SK-MEL-5 (cell line): ENCODE measurements at places on chromosomes 1 and 21.

DNA sequence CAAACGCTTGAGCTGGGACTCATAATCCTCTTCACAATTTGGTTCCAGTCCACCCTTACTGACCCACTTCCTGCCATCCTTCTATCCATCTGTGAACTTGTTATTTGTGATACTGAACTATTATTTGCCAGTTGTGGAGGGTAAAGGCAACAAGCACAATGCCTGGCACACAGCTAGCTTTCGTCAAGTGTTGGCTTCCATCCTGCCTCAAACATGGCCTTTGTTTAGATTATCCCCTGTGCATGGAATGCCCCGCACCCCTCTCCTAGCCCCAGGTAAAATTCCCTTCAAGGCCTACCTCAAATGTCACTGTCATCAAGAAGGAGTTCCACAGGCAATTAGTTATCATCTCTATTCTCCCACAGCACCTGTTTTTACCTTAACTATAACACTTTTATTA is 11.4 kb upstream of the CDCA8 start:
- no peak for DNase-seq

- no peak for DNase-seq
Measured at GRCh38 chr1:7385471-7386225, 385.4 kb upstream of the VAMP3 start.

- peak; percentile 44 for DNase-seq
Measured at GRCh38 chr1:85605484-85606413, 25.2 kb downstream of the CCN1 start.

- no peak for DNase-seq
Measured at GRCh38 chr21:36034211-36034913, 26.0 kb downstream of the SETD4 start.

GRCh38 chr1:187961895-187962294 is 1133.1 kb downstream of the PLA2G4A start:
- DNase-seq: no peak

GRCh38 chr1:110963691-110964454 is at the start of gene LRIF1:
LRIF1 (minus strand) TSS chr1:110963922; CDS start chr1:110963688, 234 bp downstream.
- peak; percentile 99 for DNase-seq

GRCh38 chr21:37207441-37208009 is 59.6 kb downstream of the VPS26C start:
- DNase-seq: peak; percentile 81

GRCh38 chr1:15160626-15161025 is 7.1 kb downstream of the TMEM51 start:
- DNase-seq: no peak

DNA sequence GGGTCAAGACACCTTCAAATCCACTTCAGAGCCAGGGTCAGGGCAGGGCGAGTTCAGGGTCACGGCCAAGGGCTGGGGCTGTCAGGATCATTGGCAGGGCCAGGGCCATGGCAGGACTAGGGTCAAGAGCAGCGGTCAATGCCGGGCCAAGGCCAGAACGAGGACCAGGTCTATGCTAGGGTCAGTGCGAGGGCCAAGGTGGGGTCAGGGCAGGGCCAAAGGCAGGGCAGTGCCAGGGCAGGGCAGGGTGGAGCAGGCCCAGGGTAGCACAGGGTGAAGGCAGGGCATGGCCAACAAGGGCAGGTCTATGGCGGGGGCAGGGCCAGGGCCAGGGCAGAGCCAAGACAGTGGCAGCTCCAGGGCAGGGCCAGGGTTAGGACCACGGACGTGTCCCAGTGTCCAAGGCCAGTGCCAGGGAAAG is 154.0 kb downstream of the LIPI start:
- no peak for DNase-seq

GRCh38 chr1:212256369-212256768 is 28.8 kb upstream of the PPP2R5A start:
- no peak for DNase-seq

GRCh38 chr1:150182247-150182646 is 32.5 kb downstream of the PLEKHO1 start:
- peak; percentile 95 for DNase-seq

DNA sequence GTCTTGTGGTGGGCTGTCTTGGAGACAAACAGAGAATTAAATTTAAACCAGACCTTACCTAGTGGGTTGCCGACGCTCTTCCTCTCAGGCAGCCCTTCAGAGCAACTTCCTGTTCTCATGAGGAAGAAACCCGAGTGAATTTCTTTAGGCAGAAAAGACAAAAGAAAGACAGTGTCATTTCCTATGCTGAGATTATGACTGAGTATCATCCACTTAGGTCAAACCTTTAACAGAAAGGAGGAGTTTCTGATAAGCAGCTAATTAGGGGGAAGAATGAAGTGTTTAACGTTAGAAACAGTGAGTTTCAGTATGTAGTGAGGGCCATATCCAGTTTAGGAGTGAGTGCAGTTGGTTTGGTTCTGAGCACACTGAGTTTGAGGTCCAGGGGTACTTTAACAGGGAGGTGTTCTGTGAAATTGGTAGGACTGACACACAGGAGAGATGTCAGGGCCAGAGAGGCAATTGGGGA is 38.7 kb downstream of the FASLG start:
- DNase-seq: no peak

DNA sequence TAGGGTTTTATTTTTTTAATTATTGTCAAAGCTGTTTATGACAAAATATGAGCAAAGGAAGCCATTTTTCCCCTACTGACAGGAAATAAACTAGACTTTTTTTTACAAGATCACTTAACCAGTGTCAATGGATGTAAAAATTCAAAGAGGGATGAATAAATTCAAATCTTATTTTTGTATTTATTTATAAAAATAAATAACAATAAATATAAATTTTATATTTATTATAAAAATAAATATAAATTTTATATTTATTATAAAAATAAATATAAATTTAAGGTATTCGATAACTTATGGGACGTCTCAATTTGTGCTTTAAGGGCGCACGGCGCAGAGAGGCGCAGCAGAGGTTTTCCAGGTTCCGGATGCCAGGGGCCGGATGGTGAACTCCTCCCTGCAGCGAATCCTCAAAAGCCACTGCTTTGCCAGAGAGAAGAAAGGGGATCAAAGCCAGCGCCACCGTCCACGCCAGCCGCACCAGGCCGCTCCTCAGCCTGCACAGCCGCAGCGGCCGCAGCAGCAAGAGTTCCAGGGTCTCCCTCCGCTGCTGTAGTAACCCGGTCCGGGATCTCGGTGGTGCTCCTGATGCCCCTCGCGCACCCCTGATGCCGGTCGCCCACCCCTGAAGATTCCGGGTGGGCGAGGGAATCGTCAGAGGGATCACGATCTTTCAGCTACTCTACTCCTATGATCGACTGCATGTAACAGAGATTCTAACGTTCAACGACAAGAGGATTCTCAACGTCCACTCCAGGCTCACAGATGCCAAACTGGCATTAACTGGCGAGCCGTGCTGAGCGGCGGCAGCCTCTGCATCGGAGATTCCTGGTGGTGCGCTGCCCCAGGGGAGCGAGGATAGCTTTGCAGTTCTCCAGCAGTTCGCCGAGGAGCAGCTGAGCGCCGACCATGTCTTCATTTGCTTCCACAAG is 28.5 kb upstream of the RLF start:
- DNase-seq: no peak

DNA sequence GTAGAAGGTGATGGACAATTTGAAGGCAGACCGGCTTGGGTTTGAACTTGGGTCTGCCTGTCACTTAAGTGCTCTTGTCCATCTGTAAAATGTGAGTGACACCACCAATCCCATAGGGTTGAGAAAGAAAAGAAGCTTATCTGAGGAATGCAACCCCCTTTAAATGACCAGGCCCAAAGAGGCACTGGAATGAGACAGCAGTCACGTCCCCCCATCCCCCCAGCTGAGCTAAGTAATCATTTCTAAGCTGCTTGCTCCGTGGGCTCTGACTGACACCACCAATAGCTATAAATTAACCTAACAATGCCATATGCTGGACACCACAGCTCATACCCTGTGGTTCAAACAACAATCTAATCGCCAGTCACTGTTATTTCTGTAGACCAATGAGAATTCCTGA is 15.1 kb downstream of the LCA5L start:
- DNase-seq: no peak

GRCh38 chr1:40425198-40425597 is 25.1 kb upstream of the ZFP69B start:
- DNase-seq: no peak

DNA sequence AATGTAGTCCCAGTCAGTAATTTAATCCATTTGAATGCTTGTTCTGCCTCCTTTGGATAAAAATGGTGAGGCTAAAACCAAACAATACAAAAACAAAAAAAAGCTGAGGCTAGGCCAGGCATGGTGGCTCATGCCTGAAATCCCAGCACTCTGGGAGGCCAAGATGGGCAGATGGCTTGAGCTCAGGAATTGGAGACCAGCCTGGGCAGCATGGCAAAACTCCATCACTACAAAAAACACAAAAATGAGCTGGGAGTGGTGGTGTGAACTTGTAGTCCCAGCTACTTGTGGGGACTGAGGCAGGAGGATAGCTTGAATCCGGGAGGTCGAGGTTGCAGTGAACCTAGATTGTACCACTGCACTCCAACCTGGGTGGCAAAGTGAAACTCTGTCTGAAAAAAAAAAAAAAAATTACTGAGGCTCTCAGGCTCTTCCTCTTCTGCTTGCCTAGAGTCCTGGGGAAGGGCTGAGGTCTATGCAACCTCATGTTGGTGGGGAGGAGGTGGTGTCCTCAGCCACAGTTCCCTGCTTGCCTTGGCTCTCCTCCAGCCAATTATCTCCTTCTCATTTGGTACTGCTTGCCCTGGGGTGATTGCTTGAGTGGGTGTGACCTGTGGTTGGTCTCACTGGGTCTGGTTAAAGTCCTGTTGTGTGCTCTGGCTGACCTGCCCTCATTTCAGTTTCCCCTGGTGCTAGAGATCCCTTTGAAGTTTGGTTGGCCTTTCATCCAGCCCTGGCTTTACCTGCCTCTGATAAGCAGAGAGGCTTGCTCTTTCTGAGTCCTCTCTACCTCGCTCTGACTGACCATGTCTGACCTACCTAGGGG is 20.9 kb downstream of the S1PR1 start:
- DNase-seq: no peak

- DNase-seq: no peak
Measured at GRCh38 chr1:96256130-96256790, 465.3 kb upstream of the PTBP2 start.

GRCh38 chr1:198445872-198446271 is 94.6 kb downstream of the ATP6V1G3 start:
- DNase-seq: no peak

DNA sequence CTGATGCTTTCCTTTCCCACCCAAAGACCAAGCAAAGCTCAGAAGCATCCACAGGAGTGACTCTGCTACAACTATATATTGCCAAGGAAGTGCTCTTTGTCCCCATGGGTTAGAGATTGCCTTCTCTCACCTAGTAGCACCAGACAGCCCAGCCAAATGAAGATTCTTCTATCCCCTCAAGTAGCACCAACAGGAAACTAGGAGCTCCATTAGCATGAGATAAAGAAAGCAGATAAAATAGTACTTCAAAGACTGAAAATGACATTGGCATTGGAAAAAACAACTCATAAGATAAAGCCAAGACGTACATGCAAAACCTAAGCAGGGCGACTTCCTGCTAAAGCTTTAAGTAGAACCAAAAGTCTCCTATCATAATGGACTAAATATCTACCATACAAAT is 871.5 kb downstream of the AMY1C start:
- no peak for DNase-seq

DNA sequence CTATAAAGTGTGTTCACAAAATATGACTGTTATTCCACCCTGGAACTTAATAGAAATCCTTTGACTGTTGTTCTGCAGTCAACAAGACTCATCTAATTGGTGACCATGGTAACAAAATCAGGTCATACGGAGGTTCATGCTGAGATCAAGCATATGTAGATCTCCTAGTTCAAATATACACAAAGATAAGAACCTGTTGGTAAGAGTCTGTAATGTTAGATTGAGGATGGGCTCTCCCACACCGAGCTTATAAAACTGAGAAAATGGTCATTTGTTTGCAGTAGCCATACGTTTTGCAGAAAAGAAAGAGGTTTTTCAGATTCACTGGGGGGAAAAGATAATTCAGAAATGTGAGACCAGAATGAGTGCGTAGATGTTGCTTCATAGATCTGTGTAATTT is 468.1 kb downstream of the RPS6KC1 start:
- no peak for DNase-seq

DNA sequence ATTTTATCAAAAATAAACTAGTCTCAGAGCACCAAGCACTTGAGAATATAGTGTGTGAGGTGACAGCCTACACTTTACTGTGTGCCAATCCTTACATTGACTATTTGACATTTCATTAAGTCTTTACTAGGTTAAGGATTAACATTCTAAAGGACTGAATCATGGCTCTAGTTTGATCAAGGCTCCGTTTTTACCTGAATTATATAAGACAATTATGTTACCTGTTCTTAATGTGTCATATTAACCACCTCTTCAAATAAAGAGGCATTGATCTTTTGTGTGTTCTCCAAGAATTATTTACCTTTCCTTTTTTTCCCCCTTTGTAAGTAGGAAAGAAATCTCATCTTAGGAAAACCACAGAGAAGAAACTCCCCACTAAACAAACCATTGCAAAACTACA is 189.7 kb downstream of the HS2ST1 start:
- DNase-seq: no peak

DNA sequence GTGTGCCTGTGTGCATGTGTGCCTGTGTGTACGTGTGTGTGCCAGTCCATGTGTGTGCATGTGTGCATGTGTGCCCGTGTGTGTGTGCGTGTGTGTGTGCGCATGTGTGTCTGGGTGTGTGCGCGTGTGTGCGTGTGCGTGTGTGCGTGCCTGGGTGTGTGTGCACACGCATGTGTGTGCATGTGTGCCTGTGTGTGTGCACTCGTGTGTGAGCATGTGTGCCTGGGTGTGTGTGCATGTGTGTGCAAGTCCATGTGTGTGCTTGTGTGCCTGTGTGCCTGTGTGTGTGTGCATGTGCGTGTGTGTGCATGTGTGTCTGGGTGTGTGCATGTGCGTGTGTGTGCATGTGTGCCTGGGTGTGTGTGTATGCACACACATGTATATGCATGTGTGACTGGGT is 28.7 kb upstream of the COL6A2 start:
- DNase-seq: no peak

DNA sequence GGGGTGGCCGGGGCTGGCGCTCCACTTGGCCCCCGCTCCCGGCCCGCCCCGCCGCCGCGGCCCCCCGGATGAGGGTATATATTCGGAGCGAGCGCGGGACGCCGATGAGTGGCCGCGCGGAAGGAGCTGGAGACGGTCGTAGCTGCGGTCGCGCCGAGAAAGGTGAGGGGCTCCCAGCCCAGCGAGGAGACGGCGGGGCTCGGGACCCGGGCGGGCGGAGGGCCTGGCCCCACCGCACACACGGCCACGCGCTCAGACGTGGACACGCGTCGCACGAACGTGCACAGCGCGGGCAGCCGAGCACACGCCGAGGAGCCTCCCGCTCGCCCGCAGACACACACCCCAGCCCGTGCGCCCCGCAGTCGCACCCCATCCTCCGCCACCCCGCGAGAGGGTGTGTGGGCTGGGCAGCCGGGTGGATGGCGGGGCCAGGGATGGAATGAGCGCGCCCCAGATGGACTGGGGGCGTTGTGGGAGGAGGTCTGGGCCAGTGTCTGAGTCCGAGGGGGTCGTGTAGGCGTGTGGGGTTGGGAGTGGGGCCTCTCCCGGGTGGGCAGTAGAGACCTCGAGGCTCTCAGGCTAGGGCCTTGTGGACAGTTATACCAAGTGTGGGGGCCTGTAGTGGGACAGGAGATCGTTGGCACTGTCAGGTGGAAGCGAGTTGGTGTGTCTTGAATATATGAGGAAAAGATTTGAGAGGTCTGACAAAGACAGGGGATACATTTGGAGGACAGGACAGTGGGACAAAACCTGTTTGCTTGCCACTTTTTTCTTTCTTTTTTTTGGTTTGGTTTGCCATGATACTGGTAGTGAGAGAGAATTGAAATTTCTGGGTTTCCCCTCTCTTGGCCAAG is at the start of gene UAP1:
Gene UAP1 (plus strand): TSS at position 107 of the 854 bp plus-strand sequence. CDS start 4,347 bp downstream, outside the sequence.
- DNase-seq: no peak
